NK-92 treated with Interleukin-12 subunit alpha and Interleukin-12 subunit beta, amount 100 ng/mL, for 24 hours (cell line): ENCODE measurements at places on chromosomes 7 and 10.
A peak's percentile ranks its signal among the peaks of the same experiment; 100 is the strongest.

DNA sequence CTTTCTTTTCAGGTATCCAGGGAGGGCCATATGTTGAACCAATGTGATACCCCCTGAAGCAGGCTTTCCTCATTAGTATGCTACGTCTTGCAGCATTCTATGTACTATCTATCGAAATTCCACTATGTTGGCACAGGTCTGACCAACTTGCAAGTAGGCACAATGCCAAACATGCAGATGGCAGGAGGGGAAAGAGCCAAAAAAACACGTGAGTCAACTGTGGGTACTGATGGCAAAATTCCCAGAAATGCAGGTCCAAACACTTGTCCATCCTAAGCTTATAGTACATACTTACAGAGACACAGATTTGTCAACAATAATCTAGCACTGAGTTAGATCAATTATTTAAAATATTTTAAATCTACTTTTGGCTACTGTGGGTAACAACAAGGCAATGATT is 394.9 kb downstream of the DGKB start:
- no peak for DNase-seq

GRCh38 chr7:146116521-146117222 is at the start of gene CNTNAP2:
Gene CNTNAP2, plus strand, starts transcription at chr7:146116801. Its CDS starts 76 bp downstream, at chr7:146116877.
- DNase-seq = no peak

- no peak for DNase-seq
Observed at GRCh38 chr10:121092720-121093095, 241.5 kb downstream of the WDR11 start.

DNA sequence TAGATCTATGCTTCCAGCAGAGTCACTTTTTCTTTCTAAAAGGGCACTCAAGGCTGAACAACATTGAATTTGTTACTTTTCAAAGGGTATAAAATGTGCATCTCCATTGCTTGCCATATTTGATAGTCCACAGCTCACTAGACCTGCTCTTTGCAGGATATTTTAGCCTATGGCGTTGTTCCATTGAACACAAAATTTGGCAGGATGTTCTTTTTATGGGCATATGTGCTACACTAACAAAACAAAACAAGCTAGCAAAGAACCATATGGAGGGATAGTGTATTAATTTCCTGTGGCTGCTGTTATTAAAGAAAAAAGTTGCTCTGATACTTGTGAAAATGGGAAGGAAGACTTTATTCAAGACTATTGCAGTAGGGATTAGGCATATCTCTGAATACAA is 828.7 kb downstream of the TYW1 start:
- no peak for DNase-seq

- DNase-seq = no peak
Observed at GRCh38 chr7:28442540-28443420, 30.5 kb downstream of the CREB5 start.

- no peak for DNase-seq
Observed at GRCh38 chr7:151301471-151302462, 39.8 kb upstream of the NUB1 start.

GRCh38 chr10:72107325-72108003 is 19.1 kb upstream of the SPOCK2 start:
- no peak for DNase-seq

DNA sequence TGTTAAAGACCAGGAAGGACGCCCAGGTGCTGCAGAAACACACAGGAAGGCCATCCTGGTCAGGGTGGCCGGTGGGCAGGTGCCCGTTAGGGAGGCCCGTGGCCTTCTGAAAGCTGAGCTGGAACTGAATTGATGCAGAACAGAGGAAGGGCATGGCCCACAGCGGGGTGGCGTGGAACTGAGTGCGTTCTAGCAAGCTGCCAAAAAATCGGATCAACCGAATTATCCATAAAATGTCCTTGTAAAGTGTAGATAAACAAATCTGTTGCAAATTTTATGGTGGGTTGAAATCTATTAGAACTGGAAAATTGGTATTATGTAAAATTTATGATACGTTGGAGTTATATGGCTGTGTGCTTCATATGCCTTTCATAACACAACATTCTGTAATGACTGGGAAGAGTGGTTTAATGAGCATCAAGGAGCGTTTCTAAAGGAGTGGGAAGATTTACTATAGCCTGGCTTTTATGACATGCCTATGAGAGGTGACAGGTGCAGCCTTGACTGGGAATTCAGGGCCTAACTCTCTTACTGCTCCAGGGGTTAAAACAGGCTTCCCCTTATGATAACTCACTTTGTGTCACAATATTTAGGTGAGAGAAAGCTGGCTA is 108.1 kb downstream of the GPR26 start:
- DNase-seq = no peak

DNA sequence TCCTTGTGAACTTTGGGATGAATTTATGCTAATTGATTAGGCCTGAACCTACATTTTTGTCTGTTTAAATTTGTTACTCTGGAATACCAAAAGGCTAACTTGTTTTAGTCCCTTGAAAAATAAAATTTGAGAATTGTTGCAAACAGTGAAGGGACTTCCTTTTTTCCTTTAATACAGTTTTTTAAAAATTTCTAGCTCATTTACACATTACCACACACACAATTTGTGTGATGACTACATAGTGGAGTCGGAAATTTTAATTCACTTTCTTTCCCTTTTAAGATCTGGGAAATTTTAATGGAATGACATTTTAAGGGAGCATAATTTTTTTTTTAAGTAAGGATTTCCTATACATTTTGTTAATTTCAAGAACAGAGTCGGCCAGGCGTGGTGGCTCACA is 8.6 kb upstream of the TMEM236 start:
- no peak for DNase-seq

DNA sequence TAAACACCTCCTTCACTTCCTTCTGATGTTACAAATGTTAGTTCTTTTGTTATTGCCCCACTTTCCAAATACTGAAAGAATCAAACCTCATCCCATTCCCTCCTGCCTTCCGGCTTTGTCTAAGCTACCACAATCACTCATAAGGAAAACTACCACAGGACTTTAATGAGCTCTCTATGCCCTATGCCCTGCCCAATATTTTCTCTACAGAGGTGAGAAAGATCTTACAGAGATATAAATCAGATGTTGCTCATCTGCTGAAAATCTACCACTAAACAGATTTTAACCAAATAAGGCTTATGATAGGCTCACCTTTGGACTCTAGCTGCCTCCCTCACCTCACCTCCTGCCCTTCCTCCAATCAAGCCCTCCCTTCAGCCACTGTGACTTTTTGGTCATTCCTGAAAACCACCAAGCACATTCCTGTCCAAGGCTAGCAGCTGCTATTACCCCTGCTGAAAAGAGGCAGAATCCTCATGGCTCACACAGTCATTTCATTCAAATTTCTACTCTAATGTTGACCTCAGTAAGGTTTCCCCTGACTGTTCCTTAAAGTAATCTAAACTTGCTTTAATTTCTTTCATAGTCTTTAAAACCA is 7.7 kb downstream of the ZNF33B start:
- no peak for DNase-seq

DNA sequence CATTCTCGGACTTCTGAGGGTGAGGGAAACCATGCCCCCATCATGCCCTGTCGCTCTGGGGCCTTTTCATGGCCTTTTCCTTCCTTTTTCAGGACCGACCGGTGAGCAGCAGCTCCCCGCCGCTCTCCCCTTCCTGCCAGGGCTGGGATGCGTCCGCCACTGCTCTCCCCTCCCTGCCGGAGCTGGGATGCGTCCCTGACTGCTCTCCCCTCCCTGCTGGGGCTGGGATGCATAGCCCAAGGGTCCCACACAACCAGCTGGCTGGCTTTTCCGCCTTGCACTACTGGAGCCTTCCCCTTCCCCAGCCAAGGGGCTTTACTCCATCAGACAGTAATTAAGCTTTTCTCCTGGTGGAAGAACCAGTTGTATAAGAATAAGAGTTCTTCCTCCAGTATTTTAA is 129.7 kb upstream of the COBL start:
- DNase-seq = no peak

DNA sequence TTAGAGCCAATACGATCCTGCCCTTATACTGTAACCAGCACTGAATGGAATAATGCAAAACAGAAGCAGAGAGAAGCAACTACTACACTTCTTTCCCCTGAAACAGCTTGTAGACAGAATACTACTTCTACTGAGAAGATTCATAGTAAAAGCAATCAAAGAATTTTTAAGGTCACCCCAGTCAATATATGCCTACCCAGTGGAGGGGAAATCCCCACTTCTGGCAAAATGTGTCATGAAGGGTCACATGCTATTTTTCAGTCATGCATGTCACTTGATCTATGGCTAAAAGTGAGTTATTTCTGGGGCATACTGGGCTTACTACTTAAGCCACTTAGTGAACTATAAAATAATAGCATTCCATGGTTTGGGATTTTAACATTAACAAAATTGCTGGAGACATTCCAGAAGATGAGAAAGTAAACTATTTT is 25.6 kb downstream of the IRF5 start:
- DNase-seq = no peak

- no peak for DNase-seq
Observed at GRCh38 chr7:45000093-45001032, at the start of gene CCM2. Gene CCM2, plus strand, starts transcription at chr7:45000201. Its CDS starts 133 bp downstream, at chr7:45000334.

GRCh38 chr10:51615764-51616298 is 83.6 kb downstream of the CSTF2T start:
- no peak for DNase-seq

DNA sequence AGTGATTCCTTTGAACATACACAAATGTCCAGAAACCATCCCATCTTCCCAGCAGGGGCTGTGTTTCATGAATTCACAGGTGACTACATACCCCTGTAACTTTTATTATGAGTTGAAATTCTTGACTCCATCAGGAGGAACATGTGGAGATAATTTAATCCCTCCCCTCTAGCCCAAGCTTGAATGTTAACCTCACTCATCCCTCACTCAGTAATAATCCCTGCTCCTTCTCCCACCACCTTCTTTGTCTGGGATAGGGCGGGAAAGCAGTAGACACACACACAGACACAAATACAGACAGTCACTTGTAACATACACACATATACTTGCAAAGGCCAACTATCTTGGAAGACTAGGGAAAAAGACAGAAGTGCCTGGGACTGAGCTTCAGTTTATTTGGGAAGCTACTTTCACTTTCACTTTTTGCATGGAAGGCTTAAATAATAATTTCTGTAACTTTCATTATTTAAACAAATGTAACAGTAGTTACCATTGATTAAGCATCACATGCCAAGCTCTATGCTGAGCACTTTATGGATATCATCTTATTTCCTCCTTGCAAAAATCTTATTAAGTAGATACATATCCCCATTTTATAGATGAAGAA is 7.3 kb downstream of the AASS start:
- no peak for DNase-seq

DNA sequence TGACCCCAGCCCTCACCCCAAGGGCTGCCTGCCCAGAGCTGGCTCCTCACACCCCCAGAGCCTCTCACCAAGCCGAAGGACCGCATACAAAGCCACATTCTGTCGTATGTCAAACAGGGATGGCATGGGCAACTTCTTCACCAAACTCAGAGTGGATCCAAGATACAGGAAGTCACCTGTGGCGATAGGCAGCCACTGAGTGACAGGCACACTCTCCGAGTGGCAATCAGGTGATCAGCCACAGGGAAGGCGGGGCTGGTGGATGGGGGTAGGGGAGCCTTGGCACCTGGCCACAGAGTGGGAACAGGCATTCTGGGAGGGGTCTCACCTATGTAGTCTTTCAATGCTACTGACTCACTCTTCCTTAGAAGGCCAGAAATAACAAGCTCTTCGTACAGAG is 7.1 kb upstream of the ASB10 start:
- DNase-seq = no peak

- DNase-seq = no peak
Observed at GRCh38 chr10:24756283-24756682, 32.6 kb upstream of the ARHGAP21 start.

GRCh38 chr7:88700725-88701124 is 58.8 kb upstream of the ZNF804B start:
- DNase-seq = no peak

GRCh38 chr7:157494506-157495176 is 157.8 kb downstream of the DNAJB6 start:
- no peak for DNase-seq

GRCh38 chr7:24783698-24784097 is 26.4 kb upstream of the GSDME start:
- no peak for DNase-seq

- DNase-seq = no peak
Observed at GRCh38 chr10:92430103-92430502, 139.1 kb downstream of the MARCHF5 start.

- DNase-seq = no peak
Observed at GRCh38 chr7:73351447-73352167, 23.6 kb downstream of the FKBP6 start.

- no peak for DNase-seq
Observed at GRCh38 chr7:19239951-19240350, 94.7 kb upstream of the FERD3L start.

- no peak for DNase-seq
Observed at GRCh38 chr7:50312250-50313162, 8.0 kb downstream of the IKZF1 start.

- DNase-seq = no peak
Observed at GRCh38 chr7:137636376-137636775, 210.4 kb downstream of the DGKI start.

DNA sequence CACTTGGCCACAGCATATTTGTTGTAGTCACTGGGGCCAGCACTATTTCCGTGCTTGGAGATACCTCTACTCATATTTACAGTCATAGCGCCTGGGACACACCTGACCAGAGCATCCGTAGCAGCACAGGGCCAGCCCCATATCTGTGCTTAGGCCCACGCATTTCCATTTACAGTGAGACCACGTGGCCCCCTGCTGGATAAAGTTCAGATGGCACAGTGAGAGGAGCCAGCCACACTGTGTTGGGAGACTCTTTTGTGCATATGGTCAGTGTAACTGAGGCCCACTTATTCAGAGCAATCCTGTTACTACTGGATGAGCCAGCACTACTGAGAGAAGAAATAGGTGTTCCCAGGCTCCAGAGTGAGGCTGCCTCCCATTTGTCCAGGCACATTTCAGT is 455.3 kb downstream of the REEP3 start:
- peak; percentile 10 for DNase-seq

- DNase-seq = no peak
Observed at GRCh38 chr10:112961609-112962008, 11.6 kb downstream of the TCF7L2 start.

DNA sequence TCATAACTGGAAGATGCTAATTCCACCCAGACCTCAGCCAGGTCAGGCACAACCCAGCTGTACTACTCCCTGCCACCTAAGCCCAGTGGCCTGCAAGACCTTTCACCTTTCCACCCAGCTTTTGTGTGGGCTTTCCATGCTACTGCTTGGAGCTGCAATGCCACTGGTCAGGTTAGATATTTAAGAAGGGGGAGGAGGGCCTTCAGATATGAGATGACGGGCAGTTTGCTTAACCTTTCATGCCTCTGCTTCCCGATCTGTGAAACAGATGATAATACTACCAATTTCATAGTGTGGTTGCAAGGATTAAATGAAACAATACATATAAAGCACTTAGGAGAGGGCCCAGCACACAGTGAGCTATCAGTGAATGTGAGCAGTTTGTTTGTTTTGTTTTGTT is 20.9 kb downstream of the STOX1 start:
- DNase-seq = no peak
